ENCODE measurements at places on chromosomes 2 and 18.

DNA sequence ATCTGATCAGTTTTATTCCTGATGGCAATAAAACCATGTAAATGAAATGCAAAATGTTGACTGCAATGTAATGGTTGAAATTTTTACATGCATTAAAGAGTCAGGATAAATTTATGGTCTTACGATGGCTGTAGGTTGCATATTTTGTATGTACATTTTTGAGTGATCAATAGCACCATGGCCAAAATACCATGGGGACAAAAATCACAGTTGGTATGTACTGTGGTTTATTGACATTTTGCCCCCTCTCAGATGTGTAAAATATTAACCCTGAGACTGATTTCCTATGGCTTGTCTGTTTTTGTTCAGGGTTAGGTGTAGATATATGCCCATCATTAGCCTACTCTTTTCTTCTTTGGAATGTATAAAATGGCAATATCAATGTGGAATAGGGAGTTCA is 138.1 kb downstream of the PARD3B start:
- no peak for DNase-seq

GRCh38 chr2:104766683-104767082 is 87.2 kb upstream of the POU3F3 start:
- peak; percentile 78 for DNase-seq

GRCh38 chr18:70428439-70428838 is 139.6 kb downstream of the SOCS6 start:
- DNase-seq, result no peak

DNA sequence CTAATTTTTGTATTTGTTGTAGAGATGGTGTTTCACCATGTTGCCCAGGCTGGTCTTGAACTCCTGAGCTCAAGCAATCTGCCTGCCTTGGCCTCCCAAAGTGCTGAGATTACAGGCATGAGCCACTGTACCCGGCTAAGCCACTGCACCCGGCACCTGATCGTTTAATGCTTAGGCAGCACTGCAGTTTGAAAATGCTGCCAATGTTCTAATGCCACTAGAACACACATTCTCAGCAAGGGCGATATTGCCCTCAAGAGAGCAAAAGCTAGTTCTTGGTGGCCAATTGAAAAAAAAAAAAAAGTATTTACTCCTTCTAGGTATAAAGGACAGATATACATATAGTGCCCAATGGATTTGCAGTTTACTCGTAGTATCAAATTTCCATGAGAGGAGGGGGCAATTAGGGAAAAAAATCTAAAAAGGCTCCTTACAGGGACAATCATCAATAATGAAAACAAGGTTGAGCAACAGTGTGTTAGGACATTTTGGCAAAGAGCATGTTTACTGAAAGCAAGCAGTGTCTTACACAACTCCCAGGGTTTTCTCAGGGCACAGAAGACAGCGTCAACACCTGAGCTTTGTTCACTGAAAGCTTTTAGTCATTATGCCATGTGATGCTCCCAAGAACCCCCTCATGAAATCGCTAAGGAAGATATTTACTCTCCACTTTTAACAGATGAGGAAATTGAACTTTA is 199.9 kb upstream of the PKDCC start:
- no peak for DNase-seq

- no peak for DNase-seq
These were observed 2.7 kb downstream of the UCN start for GRCh38 chr2:27305516-27305915.

- no peak for DNase-seq
These were observed 18.3 kb upstream of the CNOT11 start for GRCh38 chr2:101234169-101234938.

- DNase-seq, result peak; percentile 15
These were observed 15.5 kb upstream of the ECEL1 start for GRCh38 chr2:232502911-232503808.

GRCh38 chr2:33788044-33788443 is 188.9 kb upstream of the FAM98A start:
- peak; percentile 36 for DNase-seq
